Heart left ventricle (tissue), 16 donors: ENCODE measurements at places on chromosomes 3 and 15. TPM values are rescaled to one million over a fixed set of nuclear protein-coding genes. Genes with fewer than 3 reads are reported as not detected.
A peak's percentile ranks its signal among the peaks of the same experiment; 100 is the strongest.

GRCh38 chr3:70281663-70282062, 30.8 kb downstream of the MDFIC2 start:
- DNase-seq: no peak

GATM gene
- total RNA-seq: 18.5 TPM

DNA sequence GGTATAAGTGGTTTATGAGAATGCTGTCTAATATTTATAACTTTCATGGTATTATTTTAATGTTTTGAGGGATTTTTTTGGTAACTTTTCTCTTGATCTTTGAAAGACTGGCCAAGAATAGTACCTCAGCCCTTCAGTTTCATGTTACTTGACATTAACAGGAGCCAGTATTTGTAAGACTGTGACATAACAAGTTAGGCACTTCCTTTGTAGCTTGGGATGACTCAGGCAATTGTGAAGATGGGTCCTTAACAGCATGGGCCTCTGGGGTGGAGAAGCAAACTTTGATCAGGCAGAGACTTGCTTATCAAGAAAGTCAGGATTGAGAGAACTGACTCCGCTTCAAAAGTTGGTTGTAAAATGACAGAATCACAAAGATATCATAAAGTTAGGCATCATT, 9.5 kb downstream of the LRRC49 start:
- no peak for DNase-seq

GRCh38 chr3:190305406-190305805, 16.8 kb downstream of the CLDN1 start:
- DNase-seq: no peak

PLSCR2 gene
- total RNA-seq: not detected

- no peak for DNase-seq
Observed at GRCh38 chr15:58036579-58036978, 28.9 kb downstream of the ALDH1A2 start.

MNS1 gene
- 0.42 TPM for total RNA-seq

DNA sequence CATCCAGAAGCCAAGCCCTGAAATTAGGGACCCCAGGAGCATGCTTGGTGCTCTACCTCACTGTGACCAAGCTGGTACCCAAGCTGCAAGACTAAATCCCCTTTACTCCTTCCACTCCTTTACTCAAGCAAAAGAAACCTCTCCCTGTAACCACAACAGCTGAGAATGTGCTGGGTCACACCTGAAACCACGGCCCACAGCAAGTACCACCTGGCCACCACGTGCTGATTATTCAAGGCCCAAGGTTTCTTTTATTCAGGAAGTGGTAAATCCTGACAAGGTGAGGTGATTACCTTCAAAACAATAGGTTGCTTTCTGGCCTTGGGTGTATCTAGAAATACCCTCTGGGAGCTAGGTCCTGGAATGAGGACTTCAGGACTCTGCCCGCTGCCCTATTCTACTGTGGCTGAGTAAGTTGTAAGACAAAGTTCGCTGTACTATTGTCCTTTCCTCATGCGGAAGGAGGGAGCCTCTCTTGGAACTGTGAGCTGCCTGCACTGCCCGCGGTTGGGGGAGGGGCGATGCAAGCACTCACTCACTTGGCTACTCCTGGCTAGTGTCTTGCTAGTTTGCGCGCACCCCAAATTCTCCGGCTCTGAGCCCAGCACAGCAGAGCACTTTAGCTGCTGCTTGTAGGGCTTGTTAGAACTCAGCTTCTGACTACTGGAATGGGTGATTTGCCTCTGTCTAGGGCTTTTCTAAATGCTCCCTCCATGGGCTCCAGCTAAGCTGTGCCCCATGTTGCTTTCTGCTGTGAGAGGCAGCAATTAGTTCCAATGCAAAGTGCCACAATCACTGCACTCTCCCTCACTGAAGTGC, 487.1 kb upstream of the CNTN3 start:
- no peak for DNase-seq

GRCh38 chr3:67783281-67784250, 129.2 kb upstream of the SUCLG2 start:
- no peak for DNase-seq

TRANK1 gene
- 6.5 TPM for total RNA-seq

- DNase-seq: peak; percentile 41
Observed at GRCh38 chr3:44235604-44236484, 5.8 kb upstream of the TOPAZ1 start.

- no peak for DNase-seq
Observed at GRCh38 chr15:64507845-64508244, 47.5 kb downstream of the ZNF609 start.

- DNase-seq: no peak
Observed at GRCh38 chr3:43104660-43105595, 951 bp downstream of the POMGNT2 start.

DNA sequence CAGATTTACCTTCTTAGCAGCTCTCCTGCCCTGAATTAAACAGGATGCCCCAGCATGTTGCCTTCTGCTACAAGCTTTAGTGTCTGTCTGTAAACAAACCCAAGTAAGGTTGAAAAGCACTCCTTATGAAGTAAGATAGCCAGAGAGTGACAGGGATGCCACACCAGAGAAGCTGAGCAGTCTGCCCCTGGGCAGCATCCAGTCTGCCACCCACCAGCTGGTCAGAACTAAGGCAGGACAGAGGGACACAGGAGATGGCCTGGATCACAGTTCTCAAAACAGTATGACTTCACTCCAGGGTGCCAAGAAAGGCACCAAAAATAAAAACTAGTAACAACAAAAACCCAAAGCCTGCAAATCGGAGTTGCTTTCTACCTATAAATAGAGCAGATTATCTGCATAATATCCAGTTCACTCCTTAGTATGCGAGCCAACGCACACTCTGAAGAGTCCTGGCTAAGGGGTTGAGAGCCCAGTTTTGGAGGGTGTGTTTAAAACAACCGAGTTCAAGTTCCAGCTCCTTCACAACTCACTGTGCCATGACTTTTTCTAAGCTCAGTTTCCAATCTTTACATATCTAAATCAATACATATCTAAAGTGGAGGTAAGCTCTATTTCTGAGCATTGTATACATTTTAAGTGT, 198.9 kb downstream of the KCNMB2 start:
- DNase-seq: no peak

PPP1R14D gene
- total RNA-seq: not detected
